ENCODE measurements at places on chromosomes 1 and 21. TPM values are rescaled to one million over a fixed set of nuclear protein-coding genes. Genes with fewer than 3 reads are reported as not detected.

DNA sequence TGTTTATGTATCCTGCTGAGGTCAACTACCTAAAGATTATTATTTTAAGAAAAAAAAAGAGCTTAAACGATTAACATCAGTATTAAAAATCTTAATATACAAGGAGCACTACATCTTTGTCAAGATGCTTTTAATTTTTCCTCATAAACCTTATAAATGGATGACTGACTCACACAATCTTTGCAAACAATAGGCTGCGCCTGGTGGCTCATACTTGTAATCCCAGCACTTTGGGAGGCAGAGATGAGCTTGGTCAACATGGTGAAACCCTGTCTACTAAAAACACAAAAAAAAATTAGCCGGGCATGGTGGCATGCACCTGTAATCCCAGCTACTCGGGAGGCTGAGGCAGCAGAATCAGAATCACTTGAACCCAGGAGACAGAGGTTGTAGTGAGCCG lies 1.7 kb downstream of the KHDC4 start:
- H3K27ac ChIP-seq: no peak overlapping the region
- peaks cover 3% of the 10 kb centered on the region for H3K36me3 ChIP-seq
- H3K4me1 ChIP-seq: peaks cover 50% of the 10 kb centered on the region
- DNase-seq: no peak

GRCh38 chr21:31788581-31788980 lies 56.7 kb upstream of the SCAF4 start:
- H3K36me3 ChIP-seq: no peaks in the 10 kb centered on the region
- no peak for DNase-seq
- no peaks in the 10 kb centered on the region for H3K4me1 ChIP-seq
- peaks cover 1% of the 10 kb centered on the region for H3K27me3 ChIP-seq
- H3K27ac ChIP-seq: no peak overlapping the region

GRCh38 chr1:226650236-226650841 lies 88.7 kb downstream of the ITPKB start:
- H3K4me1 ChIP-seq: no peaks in the 10 kb centered on the region
- no peak overlapping the region for H3K27ac ChIP-seq
- H3K36me3 ChIP-seq: no peaks in the 10 kb centered on the region
- no peak overlapping the region for H3K4me3 ChIP-seq
- no peak for DNase-seq

GRCh38 chr1:83508485-83509151 lies 490.3 kb downstream of the TTLL7 start:
- no peak overlapping the region for H3K4me3 ChIP-seq
- no peak overlapping the region for H3K27ac ChIP-seq
- H3K27me3 ChIP-seq: no peaks in the 10 kb centered on the region
- no peak for DNase-seq

Gene TRPM2
- total RNA-seq: not detected

Gene TIE1
- 0.84 TPM for total RNA-seq

Gene SLC30A10
- 14.7 TPM for total RNA-seq

Data from HepG2 (cell line).